ENCODE measurements at places on chromosomes 11 and 22. TPM values are rescaled to one million over a fixed set of nuclear protein-coding genes. Genes with fewer than 3 reads are reported as not detected.

- DNase-seq, result no peak
These were observed 740.8 kb downstream of the DLG2 start for GRCh38 chr11:84886344-84886743.

DNA sequence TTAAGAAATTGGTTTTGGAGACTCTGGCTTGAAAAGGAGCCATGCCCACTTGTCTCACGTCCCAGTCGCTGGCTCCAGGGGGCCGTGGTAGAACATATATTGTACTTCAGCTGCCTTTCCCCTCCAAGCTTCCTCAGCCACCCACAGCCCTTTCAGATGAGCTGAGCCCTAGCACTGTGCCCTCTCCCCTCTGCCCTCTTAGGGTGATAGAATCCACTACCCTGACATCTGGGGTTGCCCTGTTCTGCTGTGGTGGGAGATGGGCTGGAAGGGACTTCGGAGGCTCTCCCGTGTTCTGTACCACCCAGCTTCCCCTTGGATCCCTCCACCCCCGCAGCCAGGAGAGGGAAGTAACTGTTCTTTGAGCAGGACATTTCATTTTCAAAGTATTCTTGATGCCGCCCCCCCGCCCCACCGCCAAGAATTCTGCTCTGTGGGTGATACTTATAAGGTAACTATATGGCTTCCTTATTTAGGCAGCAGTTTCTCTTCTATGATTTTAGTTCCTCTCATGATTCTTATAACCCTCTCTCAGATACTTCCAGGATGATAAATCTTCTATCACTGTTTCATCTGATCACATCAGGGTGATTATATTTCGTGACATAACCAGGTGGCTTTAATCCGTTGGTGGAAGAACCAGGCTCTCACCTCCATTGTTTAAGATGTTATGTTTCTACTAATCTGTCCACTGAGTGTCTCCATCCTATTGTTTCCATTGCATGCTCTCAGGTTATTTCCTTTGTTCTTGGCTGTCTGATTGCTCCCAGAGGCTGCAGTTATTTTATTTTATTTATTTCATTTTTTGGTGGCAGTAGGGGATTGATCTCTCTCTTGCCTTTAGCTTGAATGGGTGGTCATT, 24.1 kb downstream of the ZBTB16 start:
- no peak for DNase-seq

GRCh38 chr11:58526721-58527120, 18.8 kb upstream of the OR5B21 start:
- no peak for DNase-seq

OR56B1 gene
- total RNA-seq, result not detected

DNA sequence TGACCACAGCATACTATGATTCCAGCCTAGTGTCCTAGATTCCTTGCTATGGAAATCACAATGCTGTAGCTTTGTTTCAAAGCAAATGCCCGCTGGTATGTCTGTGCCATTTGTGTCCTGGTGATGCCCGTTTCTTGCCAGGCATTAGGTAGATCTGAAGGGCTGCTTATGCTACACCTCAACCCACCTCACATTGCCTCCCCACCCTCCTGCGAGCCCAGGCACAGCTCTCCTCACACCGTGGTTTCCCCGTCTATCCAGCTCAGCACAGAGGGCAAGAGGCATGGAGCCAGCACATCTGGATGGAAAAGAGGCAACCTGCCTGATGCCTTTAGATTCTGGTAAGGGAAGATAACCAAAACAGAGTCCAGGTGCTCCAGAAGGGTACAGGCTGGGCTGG, 307.4 kb upstream of the B3GAT1 start:
- no peak for DNase-seq

DNA sequence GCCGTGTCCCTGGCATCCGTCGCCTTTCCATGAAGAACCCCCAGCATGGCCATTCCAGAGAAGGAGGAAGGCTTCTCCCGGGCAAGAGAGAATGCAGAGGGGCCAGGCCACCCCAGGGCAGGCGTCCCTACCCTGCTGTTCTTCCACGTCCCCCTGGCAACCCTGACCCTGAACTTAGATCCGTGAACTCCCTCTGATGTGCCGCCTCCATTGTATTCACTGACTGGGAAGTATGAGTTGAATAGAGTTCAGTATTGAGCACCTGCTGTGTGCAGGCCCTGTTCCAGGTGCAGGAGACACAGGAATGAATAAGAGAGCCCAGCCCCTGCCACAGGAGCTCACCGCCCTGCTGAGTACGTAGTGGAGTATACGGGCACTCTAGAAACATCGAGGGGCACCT, 29.1 kb upstream of the RELT start:
- DNase-seq, result no peak
